Activated naive CD4-positive, alpha-beta T cell treated with Interleukin-2 at 50 U/mL for 16 hours (primary cell): ENCODE measurements at places on chromosomes 1 and 21.

DNA sequence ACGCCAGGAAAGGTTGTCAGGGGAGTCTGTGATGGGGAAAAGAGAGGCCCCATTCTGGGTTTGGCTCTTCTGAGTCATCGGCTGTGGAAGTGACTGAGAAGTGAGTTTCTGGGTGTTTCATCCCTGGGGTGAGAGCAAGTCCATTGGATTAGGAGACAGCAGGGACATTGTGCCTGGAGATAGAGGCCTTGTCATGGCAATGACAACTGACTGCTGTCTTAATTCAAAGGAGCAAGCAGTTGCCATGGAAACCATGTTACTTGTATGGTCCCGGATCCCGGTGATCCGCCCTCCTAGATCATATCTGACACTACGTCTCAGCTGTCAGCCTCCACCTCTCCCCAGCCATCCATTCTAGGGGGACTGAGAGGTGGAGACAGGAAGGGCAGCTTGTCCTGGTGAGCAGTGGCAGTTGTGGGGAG, 34.4 kb downstream of the KIAA0040 start:
- DNase-seq, result no peak

DNA sequence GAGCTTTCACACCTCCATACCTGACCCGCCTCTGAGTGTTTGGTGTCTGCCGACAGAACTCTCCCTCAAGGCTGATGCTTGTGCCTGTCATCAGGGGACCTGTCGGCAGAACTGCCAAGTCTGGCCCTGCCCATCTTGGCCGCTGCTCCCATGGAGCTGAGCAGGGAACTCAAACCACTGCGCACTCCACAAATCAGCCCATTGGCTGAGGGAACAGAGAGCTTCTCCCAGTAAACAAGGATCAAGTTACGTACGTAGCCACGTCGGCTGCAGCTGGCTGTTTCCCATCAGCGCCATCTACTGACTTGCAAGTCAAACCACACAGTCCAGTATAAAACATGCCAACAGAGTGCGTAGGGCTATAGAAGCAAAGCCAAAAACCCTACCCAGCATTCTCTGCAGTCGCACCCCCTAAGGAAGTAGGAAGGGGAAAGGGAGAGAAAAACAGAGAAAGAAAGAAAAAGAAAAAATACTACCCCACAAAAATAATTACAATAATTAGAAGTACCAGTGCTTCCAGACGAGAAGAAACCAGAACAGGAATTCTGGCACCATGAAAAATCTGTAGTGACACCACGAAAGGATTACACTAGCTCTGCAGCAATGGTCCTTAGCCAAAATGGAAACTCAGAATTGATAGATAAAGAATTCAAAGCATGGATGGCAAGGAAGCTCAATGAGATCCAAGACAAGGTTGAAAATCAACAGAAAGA, 13.1 kb downstream of the KRTAP13-1 start:
- DNase-seq, result no peak

DNA sequence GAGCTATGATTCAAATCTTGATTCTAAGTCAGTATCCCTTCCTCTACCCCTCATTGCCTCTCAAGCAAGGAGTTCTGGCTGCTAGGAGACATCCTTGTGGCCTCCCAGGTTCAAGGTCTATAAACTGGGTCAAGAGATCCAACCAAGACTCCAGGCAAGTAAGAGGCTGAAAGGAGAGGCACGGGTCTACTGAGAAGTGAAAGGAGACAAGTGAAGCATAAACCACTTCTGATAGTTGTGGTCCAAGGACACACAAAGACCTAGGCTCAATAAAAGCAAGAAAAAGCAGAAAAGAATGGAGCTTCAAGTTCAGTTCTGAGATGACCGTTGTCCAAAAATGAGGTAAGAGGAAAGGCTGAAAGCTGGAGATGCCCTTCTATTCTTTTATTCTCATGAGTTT, 17.8 kb upstream of the PPP2R5A start:
- DNase-seq, result no peak

DNA sequence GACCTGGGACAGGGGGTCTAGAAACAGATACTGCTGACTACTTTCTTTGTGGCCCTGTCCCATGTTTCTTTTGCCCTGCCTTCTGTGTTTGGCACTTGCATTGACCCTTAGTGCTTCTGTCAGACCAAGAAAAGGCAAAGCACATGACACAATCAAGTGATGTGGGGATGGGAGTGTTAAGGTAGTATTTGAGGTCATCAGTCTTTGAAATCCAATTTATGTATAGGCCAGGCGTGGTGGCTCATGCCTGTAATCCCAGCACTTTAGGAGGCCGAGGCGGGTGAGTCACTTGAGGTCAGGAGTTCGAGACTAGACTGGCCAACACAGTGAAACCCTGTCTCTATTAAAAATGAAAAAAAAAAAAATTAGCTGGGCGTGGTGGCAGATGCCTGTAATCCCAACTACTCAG, 26.0 kb downstream of the SERBP1 start:
- DNase-seq, result no peak
